ENCODE measurements at places on chromosomes 1 and 21.

- DNase-seq = no peak
Observed at GRCh38 chr1:10658396-10659066, 137.9 kb downstream of the CASZ1 start.

DNA sequence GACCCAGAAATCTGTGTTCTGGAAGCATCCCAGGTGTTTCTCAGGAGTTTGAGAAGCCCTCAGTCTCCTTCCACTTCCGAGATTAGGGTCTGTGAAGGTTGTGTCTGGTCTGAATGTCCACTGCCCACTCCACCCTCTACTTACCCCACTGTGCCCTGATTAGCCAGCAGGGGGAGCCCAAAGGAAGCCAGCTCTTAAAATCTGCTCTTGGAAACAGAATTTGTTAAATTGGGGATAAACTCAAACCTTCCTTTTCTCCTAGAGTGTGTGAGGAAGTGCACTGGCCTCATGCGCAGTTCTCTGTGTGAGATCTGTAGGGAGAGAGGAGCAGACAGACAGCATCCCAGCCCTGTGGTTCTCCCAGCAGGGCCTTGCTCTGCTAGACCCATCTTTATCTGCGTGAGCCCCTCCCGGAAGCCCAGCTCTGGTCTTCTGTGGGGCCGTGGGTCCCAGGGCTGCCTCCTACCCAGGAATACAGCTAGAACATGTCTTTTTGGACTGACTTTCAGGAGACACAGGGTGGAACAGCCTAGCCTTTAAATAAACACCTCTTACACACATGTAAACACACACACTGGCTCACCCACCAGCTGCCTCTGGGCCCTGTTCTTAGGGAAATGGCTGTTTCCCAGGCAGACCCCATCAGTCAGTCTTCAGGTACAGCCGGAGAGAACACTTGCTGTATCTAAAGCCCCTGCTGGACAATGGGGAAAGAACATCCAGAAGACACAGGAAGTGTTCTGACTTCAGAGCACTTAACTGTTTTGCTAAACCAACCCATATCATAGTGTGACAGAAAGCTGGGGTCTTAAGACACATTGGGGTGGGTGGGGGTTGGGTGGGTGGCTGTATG lies 52.2 kb downstream of the SMYD2 start:
- DNase-seq = peak; percentile 24

GRCh38 chr1:234920843-234921140 lies 207.8 kb downstream of the TOMM20 start:
- no peak for DNase-seq

- DNase-seq = no peak
Observed at GRCh38 chr1:181179987-181180365, 91.5 kb downstream of the IER5 start.

DNA sequence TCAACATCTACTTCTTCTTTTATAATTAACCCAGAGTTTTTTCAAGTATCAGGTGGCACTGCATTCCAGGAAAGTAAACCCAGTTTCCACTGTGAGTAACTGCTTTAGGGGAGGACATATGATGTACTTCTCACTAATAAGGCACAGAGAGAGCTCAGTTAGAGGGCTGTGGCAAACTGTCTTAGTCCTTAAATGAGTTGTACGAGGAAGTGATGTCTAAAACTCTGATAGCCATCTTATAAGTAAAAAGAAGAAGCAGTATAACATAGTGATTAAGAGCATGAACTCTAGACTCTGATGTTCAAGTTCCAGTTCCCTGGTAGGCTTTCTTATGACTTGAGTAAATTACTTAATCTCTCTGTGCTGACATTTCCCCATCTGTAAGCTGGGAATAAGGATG lies 58.7 kb upstream of the PTGS2 start:
- DNase-seq = no peak

- DNase-seq = peak; percentile 49
Observed at GRCh38 chr1:46223472-46223943, 20.4 kb downstream of the LURAP1 start.

DNA sequence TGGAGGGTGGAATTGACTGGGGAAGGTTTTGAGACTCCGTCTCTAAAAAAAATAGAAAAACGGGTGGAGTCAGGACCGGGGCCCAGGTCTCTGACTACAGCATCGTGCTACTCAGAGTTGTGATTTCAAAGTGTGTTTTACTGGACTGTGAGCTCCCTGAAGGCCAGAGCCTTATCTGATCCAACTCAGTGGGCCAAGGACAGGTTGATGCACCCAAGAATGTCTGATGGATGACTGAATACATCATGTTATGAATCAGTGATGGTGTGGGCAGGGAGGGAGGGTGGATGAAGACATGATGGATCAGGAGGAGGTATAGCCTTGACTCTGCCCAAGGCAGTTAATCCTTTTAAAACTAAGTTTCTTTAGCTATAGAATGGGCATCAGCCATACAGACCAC lies 81.6 kb downstream of the FOXD2 start:
- no peak for DNase-seq

DNA sequence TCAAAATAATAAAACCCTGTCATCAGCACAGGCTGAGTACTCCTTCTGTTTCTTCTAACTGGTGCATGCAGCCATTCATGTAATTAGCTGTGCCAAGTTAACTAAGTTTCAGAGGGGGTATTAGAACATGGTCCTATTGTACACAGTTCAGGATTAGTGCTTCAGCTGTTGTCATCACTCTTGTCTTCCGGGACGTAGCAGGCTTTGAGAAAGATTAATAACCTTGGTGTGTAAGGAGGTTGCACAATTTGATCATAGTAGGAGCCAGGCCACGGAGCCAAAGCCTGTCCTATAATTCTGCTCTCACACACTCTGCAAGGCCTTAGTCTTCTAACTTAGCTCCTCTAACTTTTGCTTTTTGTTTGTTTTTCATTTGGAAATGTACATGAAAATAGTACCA lies 44.7 kb downstream of the PTGFRN start:
- no peak for DNase-seq
